H7 (cell line): ENCODE measurements at places on chromosomes 1 and 21.

DNA sequence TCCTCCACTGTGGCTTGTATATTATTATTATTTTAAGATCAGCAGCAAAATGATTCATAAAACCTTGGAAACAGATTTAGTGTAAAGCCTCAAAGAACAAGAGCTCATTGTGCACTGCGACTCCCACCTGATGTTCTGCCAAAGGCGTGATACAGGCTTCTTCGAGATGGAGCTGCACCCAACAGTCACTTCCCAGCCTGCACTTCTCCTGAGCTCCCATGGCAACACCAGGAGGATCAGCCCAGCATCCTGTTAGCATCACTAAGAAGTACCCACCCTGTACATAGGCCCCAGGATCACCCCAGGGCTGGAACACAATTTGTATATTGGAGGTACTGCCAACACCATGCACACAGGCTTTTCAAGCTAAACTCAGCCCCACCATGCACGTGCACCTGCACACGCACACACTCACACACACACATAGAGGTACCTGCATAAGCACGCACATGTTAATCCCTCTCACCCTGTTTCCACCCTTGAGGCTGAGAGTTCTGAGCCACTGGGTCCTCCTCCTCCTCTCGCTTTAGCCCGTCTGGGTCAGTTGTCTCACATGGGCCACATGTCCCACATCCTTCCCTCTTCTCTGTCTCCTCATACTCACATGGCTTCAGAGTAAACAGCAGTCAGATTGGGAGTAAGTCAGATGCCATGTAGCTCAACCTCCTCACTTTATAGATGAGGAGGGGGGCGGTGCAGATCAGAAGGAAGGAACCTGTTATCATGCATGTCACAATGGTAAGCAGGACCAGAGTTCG lies 281.9 kb upstream of the POU3F1 start:
- DNase-seq, result no peak

GRCh38 chr1:227816750-227817446 lies 1.4 kb downstream of the PRSS38 start:
- DNase-seq, result no peak

DNA sequence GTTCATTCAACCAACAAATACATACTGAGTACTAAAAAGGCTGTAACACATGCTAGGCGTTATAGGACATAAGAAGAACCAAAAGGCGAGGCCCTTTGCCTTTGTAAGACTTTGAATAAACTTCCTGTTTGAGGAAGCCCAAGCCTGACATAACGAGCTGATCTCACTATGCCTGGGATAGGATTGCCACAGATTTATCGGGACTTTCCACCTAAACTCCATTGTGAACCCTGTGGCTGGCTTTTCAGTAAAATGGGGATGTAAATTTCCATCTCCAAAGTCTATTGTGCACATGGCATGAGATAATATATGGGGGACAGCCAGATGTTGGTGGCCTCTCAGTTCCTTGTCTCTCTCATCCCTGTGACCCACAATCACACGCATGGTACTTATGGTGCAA lies 41.9 kb downstream of the LMO4 start:
- DNase-seq, result peak; percentile 8

DNA sequence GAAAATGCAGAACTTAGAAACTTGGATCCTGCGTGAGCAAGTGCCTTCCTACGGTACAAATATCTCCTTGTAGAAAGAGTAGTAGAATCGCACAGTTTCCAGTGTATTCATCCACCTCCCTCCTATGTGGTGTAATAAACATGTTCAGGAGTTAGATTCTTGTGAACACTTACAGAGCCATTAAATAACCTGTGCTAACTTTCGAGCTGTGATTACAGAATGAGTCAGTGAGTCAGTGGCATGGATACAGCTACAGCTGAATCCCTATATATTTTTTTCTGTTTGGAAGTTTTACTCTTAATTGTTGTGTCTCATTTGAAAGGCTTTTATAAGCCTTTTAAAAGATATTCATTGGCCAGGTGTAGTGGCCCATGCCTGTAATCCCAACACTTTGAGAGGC lies 148.7 kb downstream of the EDEM3 start:
- DNase-seq, result no peak

DNA sequence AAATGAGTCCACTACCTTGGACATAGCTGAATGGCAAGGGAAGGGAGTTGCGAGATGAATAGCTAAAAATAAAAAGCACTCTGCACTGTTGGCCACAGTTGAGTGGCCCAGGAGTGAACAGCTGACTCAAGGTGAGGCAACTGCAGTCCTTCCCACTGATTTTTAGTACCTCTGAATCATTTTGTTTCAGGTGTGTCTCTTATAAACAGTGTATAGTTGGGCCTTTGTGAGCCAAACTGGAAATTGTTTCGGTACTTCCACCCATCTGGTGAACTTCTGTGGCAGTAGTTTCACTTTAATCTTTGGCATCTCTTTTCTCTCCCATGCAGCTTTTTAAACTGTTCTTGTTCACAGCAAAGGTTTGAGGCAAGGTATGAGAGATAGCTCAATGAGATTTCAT lies 122.7 kb downstream of the VAV3 start:
- no peak for DNase-seq

GRCh38 chr1:215475796-215476481 lies 91.2 kb upstream of the KCTD3 start:
- no peak for DNase-seq

DNA sequence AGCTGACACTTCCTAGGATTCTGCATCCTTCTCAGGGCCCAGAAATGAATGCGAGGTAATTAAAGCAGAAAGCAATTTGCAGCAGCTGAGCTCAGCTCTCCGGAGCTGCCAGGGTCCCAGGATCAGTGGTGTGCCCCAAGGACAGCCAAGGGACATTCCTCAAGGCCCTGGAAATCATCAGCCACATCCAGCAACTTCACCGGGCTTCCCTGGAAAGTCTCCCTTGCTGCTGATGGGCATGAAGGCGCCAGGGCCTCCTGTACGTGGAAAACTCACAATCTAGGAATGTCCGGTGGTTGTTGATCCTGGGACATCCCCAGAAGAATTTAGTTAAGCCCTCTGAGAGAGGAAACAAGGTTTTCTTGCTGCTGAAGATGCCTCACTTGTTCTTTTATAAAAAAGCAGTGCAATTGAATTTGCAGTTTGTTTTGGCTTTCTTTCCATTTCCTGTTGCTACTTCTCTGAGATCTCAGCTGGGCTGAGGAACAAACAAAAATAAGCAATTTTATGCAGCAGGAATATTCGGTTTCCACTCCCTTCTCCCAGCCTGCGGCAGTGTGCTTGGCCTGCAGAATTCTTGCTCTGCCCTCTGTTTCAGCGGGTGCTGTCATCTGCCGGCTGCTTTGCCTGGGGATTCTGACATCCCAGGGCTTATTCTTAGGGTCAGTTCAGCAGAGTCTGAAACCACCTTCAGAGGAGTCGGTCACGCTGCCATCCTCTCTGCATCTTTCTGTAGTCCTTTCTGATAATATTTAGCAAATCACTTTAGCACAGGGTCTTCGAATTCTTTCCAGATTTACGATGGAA lies 85.9 kb downstream of the TCP10L start:
- DNase-seq, result no peak

GRCh38 chr21:26637201-26637745 lies 64.2 kb upstream of the CYYR1 start:
- no peak for DNase-seq

DNA sequence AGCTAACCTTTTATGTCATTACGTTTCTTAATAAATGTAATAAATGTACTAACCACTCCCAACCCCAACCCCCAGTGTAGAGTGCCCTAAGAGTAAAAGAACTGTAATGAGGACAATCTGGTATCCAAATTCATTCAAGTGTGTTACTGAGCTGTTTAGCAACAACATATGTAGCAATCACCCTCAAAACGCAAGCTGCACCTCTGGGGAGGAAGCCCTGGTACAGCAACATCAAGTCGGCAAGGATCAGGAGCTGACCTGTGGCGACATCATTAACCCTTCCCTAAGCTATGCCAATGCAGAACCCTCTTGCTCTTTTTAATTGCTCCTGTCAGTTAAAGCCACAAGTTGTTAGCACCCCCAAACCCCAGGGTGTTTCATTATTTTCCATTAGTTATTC lies 47.1 kb downstream of the STX6 start:
- no peak for DNase-seq

- peak; percentile 13 for DNase-seq
These were observed 9.9 kb downstream of the DMAP1 start for GRCh38 chr1:44223187-44223610.

GRCh38 chr1:163610486-163610885 lies 288.7 kb downstream of the NUF2 start:
- no peak for DNase-seq

GRCh38 chr1:9211291-9211811 lies 23.2 kb upstream of the H6PD start:
- DNase-seq, result peak; percentile 32

- peak; percentile 66 for DNase-seq
These were observed 10.5 kb upstream of the PLCH2 start for GRCh38 chr1:2465371-2466269.

GRCh38 chr1:229229137-229229720 lies 41.7 kb upstream of the RAB4A start:
- peak; percentile 61 for DNase-seq

- DNase-seq, result no peak
These were observed 155.9 kb upstream of the COA6 start for GRCh38 chr1:234217316-234217840.

DNA sequence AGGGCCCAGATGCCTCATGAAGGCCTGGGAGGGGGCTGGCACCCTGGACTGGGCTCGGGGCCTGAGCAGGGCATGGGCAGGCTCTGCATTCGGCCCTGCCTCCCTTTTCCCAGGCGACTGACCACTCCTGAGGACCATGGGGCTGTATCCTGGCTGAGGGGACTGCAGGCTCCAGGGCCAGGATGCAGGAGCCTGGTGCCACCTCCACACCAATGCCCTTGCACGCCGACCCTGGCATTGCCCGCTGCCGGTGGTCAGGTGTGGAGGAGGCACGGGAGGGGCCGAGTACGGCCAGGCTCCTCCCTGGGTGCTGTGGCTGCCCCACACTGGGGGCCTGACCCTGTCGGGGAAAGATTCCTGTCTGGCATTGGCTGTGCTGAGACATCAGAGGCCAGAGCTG lies 128.9 kb downstream of the SIK1 start:
- peak; percentile 59 for DNase-seq

- no peak for DNase-seq
These were observed 3.9 kb downstream of the PGD start for GRCh38 chr1:10402729-10403274.

GRCh38 chr1:37391211-37392011 lies 83.0 kb upstream of the ZC3H12A start:
- peak; percentile 84 for DNase-seq

- DNase-seq, result no peak
These were observed 6.3 kb upstream of the SYT6 start for GRCh38 chr1:114159941-114160340.

- no peak for DNase-seq
These were observed 22.8 kb upstream of the BATF3 start for GRCh38 chr1:212722270-212722957.

DNA sequence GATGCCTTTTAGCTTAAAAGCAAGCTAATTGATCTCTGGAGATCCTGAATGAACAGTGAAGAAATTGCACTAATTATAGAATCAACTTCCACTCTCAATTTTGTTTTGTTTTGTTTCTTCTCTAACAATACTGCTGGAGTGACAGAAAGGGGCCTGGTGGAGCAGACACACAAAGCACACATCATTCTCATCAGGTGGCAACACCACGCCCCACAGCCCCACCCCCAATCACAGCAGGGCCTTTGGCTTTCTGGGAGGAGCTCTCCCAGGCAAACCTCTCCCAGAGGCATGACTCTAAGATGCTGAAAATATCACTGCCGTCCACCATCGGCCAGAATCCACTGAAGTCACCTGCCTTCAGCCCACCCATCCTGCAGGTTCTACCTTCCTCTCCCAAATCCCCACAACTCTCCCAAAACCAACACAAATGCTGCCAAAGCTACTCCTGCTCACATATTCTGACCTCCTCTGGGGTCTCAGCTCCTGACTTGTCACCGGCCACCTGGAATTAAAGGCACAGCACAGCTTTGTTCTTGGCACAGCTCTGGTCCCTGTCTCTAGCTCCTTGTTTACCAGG lies 120.7 kb downstream of the GRIK3 start:
- DNase-seq, result peak; percentile 68

GRCh38 chr1:230280906-230281413 lies 145.2 kb downstream of the PGBD5 start:
- DNase-seq, result peak; percentile 42

- DNase-seq, result no peak
These were observed 78.0 kb upstream of the KCNJ6 start for GRCh38 chr21:37994211-37994610.

DNA sequence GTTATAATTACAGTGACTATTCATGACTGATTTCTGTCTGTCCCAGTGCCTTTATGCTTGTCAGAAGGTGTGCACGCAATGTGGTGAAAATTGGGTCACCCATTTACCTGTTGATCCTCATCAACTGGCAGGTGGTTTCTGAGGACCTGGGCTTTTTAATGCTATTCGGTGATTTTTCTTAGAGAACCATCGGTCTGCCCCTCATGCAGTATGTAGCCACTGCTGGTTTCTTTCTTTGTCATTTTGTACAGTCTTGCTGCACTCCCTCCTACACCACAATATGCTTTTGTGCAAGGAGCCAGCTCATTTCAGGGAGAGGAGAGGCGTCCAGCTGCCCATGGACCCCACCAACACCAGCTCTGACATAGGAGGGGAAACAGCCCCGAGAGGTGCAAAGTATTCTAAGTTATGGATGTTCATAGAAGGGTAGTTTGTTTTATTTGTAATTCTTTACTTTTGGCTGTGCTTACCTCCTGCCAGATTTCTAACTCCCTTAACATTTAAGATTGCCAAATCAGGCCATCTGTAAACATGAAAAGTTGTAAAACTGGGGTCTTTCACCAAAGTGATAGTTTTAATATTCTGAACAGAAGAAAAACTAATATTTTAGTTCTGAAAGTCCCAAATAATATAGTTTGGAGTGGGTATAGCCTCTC lies 325.3 kb downstream of the PTBP2 start:
- DNase-seq, result no peak

- no peak for DNase-seq
These were observed 172.2 kb upstream of the UBE2U start for GRCh38 chr1:64031236-64031635.

- DNase-seq, result no peak
These were observed 103.0 kb downstream of the ZSCAN20 start for GRCh38 chr1:33575324-33575879.

DNA sequence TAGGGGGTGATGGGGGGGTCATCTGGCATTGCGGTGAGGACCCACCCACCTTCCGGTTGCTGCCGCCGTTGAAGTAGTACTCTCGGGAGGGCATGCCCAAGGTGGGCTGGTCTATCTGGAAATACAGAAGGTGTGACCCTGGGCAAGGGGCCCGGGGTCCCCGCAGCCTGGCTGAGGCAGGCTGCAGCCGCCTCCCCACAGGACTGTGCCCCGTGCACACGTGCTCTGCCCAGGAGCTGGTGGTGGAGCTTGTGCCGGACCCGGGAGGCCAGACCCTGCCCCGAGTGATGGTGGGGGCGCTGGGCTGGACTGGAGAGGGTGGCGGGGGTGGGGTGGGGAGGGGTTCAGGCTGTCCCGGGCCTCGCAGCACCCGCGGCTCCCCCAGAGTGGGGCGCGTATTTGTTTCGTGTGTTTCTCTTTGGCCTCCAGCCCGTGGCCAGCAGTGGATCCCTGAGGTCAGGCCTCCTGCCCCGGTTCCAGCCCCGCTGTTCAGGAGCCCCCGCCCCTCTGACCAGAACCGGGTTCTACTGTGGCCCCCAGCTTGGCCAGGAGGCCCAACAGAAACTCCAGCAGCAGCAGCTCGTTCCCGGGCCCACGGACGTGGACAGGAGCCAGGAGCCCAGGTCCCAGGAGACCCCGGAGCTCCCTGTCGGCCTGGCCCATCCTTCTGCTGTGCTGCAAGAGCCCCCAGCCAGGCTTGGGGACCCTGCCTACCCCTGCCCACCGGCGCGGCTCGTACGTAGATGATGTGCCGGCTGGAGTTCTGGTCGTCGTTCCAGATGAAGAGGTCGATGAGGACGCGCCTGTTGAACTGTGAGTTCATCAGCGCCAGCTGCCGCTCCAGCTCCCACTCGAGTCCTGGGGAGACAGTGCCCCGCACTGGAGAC lies 19.2 kb downstream of the PRXL2B start:
- DNase-seq, result peak; percentile 49
